ENCODE measurements at places on chromosomes 3 and 15.

GRCh38 chr3:52399593-52399992 lies 45.3 kb downstream of the SEMA3G start:
- DNase-seq = no peak

DNA sequence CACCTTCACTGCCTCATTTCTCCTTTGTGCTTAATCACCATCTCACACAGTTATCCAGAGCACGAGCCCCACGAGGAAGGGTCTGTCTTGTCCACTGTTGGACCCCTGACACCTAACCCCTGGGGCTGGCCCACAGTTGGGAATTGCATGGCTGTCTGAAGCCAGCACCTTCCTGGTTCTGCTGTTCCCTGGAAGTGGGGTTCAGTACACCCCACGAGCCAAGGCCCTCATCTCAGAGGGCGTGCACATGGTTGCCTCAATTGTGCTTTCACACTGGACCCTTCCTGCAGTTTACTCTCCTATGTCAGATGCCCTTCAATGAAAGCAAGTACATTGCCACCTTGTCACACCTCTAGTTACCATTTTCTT lies 30.7 kb downstream of the BTD start:
- DNase-seq = no peak

- no peak for DNase-seq
Observed at GRCh38 chr3:197014942-197015575, 14.6 kb downstream of the MELTF start.

DNA sequence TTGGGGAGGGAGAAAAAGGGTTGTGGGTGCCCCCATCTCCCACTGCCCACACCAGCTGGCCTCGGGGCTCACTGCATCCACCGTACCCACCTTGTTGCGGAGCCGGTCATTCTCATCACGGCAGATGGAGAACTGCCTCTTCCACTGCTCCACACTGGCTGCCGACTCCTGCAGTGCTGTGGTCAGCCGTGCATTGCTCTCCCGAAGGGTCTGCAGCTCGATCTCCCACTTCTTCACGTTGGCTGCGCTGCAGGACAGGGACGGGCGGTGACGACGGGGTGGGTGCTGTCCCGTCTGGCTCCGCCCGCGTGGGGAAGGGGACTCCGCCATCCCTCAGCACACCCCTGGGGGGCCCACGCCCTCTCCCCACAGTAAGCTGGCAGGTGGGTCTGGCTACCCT lies 45.1 kb downstream of the WHAMM start:
- no peak for DNase-seq

- DNase-seq = no peak
Observed at GRCh38 chr3:20015525-20015924, 3.5 kb upstream of the PP2D1 start.

- no peak for DNase-seq
Observed at GRCh38 chr3:197003461-197004385, 25.9 kb downstream of the MELTF start.

- no peak for DNase-seq
Observed at GRCh38 chr3:157067114-157067513, 92.8 kb downstream of the CCNL1 start.

DNA sequence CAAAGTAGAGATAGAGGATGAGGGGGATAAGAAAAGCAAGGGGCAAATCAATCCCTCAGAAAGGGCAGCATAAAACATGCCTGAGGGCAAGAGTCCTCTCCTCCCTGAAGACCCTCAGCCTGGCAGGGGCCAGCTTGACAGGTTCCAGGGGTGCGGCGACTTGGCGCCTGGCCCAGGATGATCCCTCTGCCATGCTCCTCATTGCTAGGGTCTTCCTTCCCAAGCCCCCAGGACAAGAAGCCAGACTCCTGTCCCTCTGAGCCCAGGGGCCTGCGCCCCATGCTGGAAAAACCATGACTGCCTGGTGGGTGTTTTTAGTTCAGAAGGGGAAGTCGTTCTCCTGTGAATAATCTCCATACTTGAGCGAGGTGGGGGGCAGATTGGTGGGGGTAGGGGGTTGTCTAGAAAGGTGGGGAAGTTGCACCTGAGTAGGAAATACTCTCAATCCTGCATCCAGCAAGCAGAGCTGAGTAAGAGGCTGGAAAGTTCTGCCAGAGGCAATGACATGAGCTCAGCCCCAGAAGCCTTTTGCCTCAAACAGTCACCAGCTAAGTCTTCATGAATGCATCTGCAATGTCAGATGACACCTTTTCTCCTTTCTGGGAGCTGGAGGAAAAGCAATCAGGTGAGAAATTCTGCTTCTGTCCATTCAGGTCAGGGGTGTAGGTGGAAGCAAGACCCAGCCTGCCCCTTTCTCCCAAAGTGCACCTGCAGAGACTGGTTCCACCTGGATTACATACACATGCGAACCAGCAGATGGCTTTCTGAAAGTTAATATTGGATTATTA lies 18.3 kb downstream of the SLC12A8 start:
- no peak for DNase-seq

GRCh38 chr3:23979569-23979968 lies 34.5 kb downstream of the NR1D2 start:
- DNase-seq = no peak

- no peak for DNase-seq
Observed at GRCh38 chr3:36097209-36097608, 283.1 kb upstream of the STAC start.

GRCh38 chr3:32432045-32432710 lies 40.5 kb downstream of the CMTM7 start:
- DNase-seq = no peak
